CD4-positive, alpha-beta T cell treated with Interleukin-6 for 4 hours (primary cell): ENCODE measurements at places on chromosomes 4 and X.

DNA sequence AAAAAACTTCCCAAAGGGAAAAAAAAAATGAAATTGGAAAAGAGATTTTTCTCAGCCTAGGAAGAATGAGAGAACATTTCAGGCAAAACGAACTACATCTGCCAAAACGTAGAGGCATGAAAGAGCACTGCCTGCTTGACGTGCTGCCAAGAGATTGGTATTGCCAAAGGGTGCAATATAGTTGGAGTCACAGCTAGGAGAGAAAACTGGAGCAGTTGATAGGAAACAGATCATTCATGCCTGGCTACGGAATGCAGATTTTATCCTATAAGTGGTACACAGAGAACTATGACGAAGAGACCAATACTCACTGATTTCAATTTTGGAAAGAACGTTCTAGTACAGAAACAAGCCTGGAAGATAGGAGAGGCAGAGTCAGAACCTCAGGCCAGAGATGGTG lies 68.4 kb upstream of the IQCM start:
- DNase-seq: no peak

DNA sequence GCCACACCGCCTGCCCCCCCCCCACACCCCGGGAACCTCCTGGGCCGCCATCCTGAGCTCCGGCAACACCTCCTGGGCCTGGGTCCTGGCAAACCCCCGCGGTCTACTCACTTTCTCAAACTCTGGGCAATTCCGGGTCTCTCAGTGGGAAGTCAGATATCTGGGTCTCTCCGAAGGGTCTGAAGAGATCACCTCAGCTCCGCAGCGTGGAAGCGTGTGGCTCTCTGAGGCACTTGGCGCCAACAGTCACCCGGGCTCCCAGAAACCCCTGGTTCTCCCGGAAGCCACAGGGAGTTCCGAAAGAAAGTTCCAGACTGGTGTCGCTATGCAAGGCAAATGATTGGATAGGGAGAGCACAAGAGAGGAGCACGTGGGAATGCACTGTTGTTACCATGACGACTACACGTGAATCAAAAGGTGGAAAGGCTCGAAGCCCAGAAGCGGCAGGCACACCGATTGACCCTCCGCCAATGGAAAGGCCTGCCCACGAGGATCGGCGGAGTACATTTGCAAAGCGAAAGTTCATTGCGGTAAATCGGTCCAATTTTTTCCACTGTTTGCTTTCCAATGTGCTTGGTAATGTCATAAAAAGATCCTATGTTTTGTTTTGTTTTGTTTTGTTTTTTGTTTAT lies at the start of gene PNMA6E:
PNMA6E (minus strand) TSS at position 218 of the 632 bp plus-strand sequence. CDS start 2,501 bp downstream, outside the sequence.
- DNase-seq: no peak

- DNase-seq: no peak
Observed at GRCh38 chrX:68947882-68948605, 119.2 kb downstream of the EFNB1 start.

DNA sequence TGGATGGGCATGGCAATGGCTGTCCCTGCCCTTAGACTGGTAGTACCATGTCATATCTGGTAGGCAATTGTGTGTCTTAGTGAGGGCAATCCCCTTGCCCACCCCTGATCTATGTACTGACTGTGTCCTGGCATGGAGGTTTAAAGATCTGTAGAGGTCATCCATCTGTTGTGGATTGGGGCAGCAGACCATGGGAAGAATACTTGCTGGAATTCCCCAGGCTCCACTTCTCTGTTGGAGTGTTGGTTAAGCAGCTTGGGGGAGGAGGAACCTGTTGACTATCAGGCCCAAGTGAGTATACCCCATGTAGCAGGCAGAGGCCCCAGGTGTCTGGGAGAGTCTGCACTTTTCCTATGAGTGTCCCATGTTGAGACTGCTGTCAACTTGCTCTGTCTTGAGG lies 246.7 kb upstream of the DIPK2B start:
- DNase-seq: no peak

DNA sequence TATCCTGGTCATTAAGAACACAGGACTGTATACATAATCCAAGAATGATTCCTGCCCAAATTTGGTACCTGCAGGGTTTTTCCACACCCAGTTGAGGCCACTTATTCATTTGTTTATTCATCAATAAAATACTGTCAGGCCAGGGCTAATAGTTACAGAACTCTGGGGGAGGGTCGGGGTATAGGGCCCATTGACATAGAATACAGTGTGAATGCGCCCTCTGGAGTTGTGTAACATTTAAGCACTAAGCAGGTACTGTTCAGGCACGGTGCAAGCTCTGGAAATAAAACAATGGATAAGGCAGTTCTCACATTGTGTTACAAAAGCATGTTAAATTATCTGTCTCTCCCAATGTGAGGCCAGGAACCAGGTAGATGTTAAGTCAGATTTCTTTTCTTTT lies 30.8 kb upstream of the LRBA start:
- DNase-seq: no peak

- DNase-seq: no peak
Observed at GRCh38 chr4:89108091-89108490, 3.2 kb upstream of the TIGD2 start.

DNA sequence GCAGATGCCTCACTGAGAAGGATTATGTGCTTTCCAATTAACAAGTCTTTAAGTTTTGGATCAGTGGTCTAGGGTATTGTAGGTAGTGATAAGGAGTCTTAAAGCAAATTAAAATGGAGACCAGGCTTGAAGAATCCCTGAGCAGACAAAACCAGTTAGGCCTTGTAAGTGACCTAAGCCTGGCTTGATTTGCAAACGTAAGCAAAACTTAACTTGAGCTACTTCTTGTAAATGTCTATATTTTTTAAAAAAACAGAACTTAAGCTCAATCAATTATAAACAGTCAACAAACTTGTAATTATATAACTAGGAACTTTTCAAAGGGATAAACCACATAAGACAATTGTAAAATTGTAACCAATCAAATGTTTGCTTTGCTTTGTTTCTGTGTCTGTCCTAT lies 72.7 kb upstream of the NALF2 start:
- DNase-seq: no peak
